ENCODE measurements at places on chromosomes 12 and 14. TPM values are rescaled to one million over a fixed set of nuclear protein-coding genes. Genes with fewer than 3 reads are reported as not detected.

The GALNT9 gene
- 0.12 TPM for total RNA-seq

The PRPF40B gene
- total RNA-seq: 8.9 TPM

The LHX5 gene
- total RNA-seq: not detected

The HHIPL1 gene
- total RNA-seq: 0.29 TPM

The KRT71 gene
- not detected for total RNA-seq

The ATG2B gene
- 12.8 TPM for total RNA-seq

The VWF gene
- total RNA-seq: not detected

The CIT gene
- total RNA-seq: 61.7 TPM

All from activated CD4-positive, alpha-beta memory T cell treated with anti-CD3 and anti-CD28 coated beads for 36 hours (primary cell).